Activated CD8-positive, alpha-beta T cell treated with anti-CD3 and anti-CD28 coated beads for 36 hours (primary cell): ENCODE measurements at places on chromosomes 1 and 21. TPM values are rescaled to one million over a fixed set of nuclear protein-coding genes. Genes with fewer than 3 reads are reported as not detected.

FNDC5 gene
- total RNA-seq, result not detected

WNT3A gene
- total RNA-seq, result not detected

DNA sequence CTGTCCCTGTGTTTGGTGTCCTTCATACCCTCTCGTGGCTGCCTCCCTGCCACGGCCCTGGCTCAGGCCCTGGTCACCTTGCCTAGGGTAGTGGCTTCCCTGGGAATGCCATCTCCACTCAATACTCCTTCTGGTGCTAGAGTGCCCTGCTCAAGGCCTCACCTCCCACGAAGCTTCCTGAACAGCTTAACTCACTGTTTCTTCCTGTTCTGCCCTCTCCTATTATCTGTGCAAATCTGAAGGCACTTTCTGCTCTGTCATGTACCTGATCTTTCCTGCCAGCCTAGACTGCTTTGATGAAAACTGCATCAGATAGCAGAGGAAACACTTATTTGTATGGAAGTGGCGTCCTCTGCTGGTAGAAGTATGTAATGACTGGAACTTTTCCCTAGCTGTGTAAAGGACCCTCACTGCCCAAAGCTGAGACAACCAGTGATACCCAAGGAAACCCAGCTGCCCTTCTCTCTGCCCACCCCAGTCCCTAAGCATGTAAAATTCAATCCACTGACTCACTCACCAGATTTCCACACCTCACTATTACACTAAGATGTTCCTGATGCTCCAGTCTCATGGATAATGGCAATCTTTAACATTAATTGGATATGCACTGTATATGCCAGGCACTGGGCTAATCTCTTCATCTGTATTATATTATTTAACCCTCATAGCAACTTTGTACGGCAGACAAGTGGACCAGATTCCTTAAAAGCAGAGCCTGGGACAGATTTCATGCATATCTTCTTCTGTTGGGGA is 36.2 kb upstream of the BTG2 start:
- H3K4me3 ChIP-seq, result no peak overlapping the region
- H3K4me1 ChIP-seq, result peaks cover 23% of the 10 kb centered on the region
- H3K27ac ChIP-seq, result no peak overlapping the region
- H3K36me3 ChIP-seq, result no peaks in the 10 kb centered on the region
- H3K27me3 ChIP-seq, result no peaks in the 10 kb centered on the region

DNA sequence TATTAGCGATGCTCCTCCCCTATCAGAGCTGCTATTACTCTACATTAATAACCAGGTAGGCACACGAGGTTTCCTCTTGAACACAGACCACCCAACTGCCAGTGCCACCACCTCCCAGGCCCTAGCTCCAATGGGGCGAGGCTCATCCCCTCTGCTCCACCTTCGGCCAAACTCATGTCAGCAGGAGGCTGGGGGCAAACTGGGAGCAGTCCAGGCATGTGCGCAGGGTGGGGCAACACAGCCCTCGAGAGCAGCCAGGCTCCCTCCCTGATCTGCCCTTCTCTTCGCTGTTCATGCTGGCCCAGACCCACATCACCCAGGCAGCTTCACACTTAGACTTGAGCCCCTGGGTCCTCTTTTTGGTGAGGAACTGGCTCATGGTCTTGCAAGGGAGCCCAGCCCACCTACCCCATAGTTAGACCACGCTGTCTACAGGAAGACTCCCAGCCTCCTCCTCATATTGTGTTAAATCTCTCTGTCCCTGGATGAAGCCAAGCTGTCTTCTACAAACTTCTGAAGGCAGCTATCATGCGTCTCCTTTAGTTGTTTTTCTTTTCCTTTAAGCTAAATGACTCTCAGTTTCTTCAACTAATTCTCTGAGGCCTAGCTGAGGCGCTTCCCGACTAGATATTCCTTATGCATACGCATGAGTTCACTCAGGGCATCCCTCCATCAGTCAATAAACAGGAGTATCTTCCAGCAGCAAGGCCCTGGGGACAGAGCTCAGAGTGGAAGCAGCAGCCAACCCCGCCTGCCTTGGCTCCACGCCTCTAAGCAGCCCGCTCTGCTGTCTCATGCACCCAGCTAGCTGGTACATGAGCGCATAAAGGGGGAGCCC is 12.0 kb downstream of the TMEM9 start:
- H3K4me1 ChIP-seq, result no peaks in the 10 kb centered on the region
- H3K27me3 ChIP-seq, result no peaks in the 10 kb centered on the region
- H3K27ac ChIP-seq, result no peak overlapping the region

GRCh38 chr1:60998786-60999185 is 83.6 kb upstream of the NFIA start:
- no peak overlapping the region for H3K27ac ChIP-seq
- no peak overlapping the region for H3K4me3 ChIP-seq
- no peak for DNase-seq
- H3K4me1 ChIP-seq, result no peaks in the 10 kb centered on the region
- H3K36me3 ChIP-seq, result no peaks in the 10 kb centered on the region

DNA sequence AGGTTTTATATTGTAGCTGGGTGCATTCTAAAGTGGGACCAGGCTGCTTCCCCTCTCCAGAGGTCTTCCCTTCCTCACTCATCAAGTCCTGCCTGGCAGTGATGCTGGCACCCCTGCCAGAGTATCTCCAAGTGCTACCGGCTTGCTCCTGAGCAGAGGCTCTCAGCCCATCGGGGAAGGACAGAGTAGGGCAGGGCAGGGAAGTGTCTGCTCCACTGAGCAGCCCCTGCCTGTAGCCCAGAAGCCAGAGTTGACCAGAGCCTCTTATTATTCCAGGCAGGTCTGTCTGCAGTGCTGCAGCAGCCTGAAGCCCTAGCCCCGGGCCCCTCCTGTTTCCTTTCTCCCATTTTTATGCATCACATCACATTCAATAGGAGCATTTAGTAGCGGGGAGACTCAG is 51.1 kb downstream of the ATP2B4 start:
- H3K27ac ChIP-seq, result no peak overlapping the region
- H3K4me1 ChIP-seq, result peaks cover 61% of the 10 kb centered on the region
- no peaks in the 10 kb centered on the region for H3K27me3 ChIP-seq
- no peak overlapping the region for H3K4me3 ChIP-seq

DNA sequence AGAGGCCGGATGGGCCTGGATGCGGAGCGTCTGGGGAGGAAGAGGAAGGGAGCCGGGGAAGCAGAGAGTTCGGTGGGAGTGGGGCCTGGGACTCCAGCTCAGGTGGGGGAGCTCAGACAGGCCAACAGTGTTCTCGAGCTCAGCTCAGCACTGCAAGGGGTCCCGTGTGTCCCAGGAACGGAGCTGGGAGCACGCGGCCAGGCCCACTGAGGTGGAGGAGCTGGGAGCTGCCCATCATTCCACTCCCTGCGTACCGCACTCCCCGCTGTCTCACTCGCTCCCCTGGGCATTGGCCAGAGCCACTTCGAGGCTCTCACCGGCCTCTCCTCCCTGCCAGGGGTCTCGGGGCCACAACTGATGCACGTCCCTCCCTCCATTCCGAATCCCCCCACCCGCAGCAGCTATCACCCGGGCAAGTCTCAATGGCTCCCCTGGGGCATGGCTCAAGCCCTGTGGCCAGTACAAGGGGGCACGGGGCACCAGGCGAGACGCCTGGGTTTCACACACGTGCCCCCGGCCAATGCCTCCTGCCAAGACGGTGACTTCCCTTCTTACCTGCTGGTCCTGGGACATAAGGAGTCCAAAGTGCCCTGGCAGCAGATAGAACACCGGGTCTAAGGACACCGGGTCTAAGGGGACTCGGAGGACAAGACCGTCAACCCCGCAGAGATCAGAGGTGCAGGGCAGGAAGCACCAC is 30.3 kb upstream of the COL6A2 start:
- H3K27ac ChIP-seq, result no peak overlapping the region
- H3K4me1 ChIP-seq, result peaks cover 24% of the 10 kb centered on the region
- H3K27me3 ChIP-seq, result peaks cover 5% of the 10 kb centered on the region
- no peak overlapping the region for H3K4me3 ChIP-seq
- no peak for DNase-seq
- no peaks in the 10 kb centered on the region for H3K36me3 ChIP-seq

- no peaks in the 10 kb centered on the region for H3K4me1 ChIP-seq
- H3K36me3 ChIP-seq, result no peaks in the 10 kb centered on the region
- no peak overlapping the region for H3K27ac ChIP-seq
- DNase-seq, result no peak
- H3K4me3 ChIP-seq, result no peak overlapping the region
These were observed 28.0 kb upstream of the PLCH2 start for GRCh38 chr1:2448098-2448445.

GRCh38 chr1:40699787-40700186 is 8.3 kb downstream of the NFYC start:
- H3K27me3 ChIP-seq, result no peaks in the 10 kb centered on the region
- peaks cover 14% of the 10 kb centered on the region for H3K36me3 ChIP-seq
- H3K27ac ChIP-seq, result peak overlapping the region; percentile 67
- H3K4me3 ChIP-seq, result no peak overlapping the region

DNA sequence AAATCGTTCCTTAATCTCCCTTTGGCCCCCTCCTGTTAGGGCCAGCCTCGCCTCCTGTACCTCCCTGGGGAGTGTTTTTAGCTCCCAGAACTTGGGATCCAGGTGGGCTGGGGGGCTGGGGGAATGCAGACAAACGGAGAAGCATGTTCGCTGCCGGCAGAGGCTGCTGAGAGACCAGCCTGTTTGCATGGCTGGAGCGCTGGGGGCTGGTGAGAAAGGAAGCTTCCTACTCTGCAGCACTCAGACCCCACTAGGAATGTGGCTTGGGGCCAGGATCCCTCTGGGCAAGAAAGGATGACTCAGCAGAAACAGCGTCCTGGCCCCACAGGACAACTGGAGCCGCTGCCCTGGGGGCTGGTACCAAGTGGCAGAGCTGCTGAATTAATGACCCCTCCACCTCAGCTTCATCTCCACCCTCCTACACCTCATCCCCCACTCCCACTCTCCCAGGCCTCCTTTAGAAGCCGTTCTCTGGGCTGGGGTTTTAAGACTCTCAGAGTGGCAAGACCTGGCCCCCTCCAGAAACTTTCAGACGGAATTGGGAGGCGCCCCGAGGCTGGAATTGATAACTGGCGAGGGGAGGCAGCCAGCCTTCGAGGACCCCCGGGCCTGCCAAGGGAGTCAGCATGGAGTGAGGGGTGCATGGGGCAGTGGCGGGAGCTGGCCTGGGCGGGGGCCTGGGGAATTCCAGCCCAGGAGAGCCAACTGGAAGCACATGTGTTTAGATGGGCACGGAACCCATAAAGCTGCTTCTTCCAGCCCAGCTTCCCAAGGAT is 28.5 kb upstream of the EPS8L3 start:
- H3K27me3 ChIP-seq, result no peaks in the 10 kb centered on the region
- DNase-seq, result no peak
- peak overlapping the region; percentile 92 for H3K27ac ChIP-seq
- H3K4me1 ChIP-seq, result peaks cover 71% of the 10 kb centered on the region
- peaks cover 2% of the 10 kb centered on the region for H3K36me3 ChIP-seq

DNA sequence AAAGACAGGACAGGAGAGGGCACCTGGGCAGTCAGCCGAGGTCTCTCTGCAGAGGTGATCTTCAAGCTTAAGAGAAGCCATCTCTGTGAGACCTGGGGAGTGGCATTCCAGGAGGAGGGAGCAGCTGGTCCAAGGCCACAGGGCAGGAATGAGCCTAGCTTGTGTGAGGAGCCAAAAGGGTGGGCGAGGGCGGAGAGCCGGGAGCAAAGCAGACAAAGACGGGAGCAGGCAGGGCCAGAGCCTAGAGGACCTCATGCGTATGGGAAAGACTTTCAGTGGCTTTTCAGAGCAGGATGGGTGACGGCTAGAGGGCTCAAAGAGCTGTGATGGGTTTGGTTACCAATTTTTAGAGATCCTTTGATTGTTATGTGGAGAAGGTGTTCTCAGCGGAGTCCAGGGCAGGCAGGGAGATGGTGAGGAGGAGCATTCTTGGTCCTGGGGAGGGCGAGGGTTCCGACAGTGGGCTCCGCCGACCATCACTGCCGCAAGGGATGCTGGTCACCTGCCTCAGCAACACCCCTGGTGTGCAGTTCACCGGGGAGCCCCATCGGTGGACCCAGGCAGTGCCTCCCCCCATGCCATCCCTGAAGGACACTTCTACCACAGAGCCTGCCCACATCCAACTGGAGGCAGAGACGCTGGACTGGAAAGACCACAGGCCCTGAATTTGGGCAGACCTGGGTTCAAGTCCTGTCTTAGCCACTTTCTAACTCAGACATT is 122.9 kb upstream of the IRF2BP2 start:
- peak overlapping the region; percentile 94 for H3K27ac ChIP-seq
- peaks cover 62% of the 10 kb centered on the region for H3K4me1 ChIP-seq
- no peaks in the 10 kb centered on the region for H3K36me3 ChIP-seq
- DNase-seq, result no peak
- H3K4me3 ChIP-seq, result no peak overlapping the region

GRCh38 chr1:20630729-20631128 is 2.5 kb upstream of the PINK1 start:
- peaks cover 6% of the 10 kb centered on the region for H3K27me3 ChIP-seq
- no peak overlapping the region for H3K27ac ChIP-seq
- H3K36me3 ChIP-seq, result no peaks in the 10 kb centered on the region
- H3K4me3 ChIP-seq, result no peak overlapping the region

- H3K4me3 ChIP-seq, result no peak overlapping the region
- H3K36me3 ChIP-seq, result no peaks in the 10 kb centered on the region
- H3K27ac ChIP-seq, result no peak overlapping the region
- no peaks in the 10 kb centered on the region for H3K4me1 ChIP-seq
These were observed 9.2 kb downstream of the CASZ1 start for GRCh38 chr1:10787286-10787685.

GRCh38 chr1:111242805-111243523 is 15.5 kb downstream of the CHI3L2 start:
- H3K4me3 ChIP-seq, result no peak overlapping the region
- DNase-seq, result no peak
- H3K36me3 ChIP-seq, result peaks cover 2% of the 10 kb centered on the region
- H3K27ac ChIP-seq, result no peak overlapping the region

DNA sequence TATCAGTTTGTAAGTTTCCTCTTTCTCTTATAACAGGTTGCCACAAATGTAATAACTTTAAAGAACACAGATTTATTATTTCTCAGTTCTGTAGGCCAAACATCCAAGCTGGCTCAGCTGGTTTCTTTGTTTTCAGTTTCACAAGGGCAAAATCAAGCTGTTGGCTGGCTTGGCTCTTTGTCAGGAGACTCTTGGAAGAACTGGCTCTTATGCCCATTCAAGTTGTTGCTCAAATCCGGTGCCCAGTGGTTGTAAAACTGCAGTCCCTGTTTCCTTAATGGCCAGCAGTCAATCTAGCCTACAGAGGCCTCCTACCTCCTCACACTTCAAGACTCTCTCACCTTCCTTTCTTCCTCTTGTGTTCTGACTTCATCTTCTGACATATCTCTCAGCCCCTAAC is 1171.0 kb downstream of the MRPL39 start:
- H3K36me3 ChIP-seq, result peaks cover 9% of the 10 kb centered on the region
- DNase-seq, result no peak
- H3K4me3 ChIP-seq, result no peak overlapping the region
- H3K27ac ChIP-seq, result no peak overlapping the region
